CD4-positive, alpha-beta T cell treated with Interferon gamma for 1 hour (primary cell): ENCODE measurements at places on chromosomes 2 and 18.

DNA sequence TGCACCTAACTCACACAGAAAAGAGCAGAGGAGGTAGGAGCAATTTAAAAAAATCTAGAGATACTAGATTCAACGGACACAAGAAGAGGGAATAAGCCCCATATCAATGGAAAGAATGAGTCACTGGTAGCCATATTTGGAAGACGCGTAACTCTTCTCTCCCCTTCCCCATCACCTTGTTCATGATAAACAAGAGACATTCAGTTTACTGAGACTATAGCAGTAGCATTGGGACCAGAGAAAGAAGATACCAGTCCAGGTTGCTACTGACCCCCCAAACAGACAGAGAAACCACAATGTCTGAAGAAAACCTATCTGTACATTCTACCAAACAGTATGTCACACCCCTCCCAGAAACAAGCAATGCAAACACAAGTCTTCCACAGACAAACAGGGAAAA lies 81.1 kb downstream of the SLC66A3 start:
- DNase-seq = no peak

DNA sequence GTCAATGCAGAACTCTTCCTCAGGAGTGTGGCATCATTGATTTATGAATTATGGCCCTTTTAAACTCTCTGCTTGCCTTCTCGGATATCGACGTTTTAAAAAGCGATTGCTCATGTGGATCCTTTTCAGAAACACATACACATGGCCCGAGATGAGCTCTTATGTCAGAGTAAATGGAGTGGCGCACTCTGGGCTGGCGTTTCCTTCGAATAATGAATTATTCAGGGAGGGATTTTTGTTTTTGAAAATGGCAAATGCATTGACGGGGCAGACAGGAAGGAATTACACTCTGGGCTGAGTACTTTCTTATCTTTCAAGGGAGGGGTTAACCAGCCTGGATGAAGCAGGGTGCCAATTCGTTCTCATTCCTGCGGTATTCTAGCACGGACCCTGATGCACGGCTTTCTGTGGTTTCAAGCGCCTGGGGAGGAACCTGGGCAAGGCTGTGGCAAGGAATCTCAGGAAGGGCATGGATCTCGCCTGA lies 142.7 kb downstream of the PRKCE start:
- no peak for DNase-seq

DNA sequence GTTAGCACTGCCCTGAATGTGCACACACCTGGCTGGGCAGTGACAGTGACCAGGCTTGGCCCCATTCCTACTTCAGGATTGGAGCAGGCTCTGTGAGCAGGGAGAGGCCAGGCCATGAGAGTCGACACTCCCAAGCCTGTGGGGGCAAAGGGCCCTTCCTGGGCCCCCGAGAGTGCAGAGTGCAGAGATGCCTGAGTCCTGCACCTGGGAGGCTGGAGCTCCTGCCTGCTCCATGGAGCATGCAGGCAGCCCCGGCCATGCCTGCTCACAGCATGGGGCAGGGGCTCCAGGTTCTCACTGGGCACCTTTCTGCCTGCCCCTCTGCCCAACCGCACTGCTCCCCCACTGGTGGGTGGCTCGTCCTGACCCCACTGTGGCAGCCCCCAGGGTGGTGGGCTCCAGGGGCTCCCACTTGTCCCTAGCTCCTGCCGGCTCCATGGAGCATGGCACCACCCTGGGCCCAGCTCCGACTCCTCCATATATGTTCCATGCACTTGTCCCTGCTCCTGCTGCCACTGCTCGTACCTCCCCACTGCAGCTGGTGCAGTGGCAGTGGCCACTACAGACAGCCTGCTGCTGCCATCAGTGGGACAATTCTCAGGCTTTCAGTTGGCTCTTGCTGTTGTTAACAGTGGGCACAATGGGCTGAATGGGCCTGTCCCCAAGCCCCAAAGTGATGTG lies 282.0 kb downstream of the RPRM start:
- no peak for DNase-seq

- DNase-seq = no peak
These were observed 309.1 kb upstream of the MAP2 start for GRCh38 chr2:209114588-209115240.

GRCh38 chr2:83055376-83056010 lies 1403.6 kb downstream of the SUCLG1 start:
- DNase-seq = no peak

DNA sequence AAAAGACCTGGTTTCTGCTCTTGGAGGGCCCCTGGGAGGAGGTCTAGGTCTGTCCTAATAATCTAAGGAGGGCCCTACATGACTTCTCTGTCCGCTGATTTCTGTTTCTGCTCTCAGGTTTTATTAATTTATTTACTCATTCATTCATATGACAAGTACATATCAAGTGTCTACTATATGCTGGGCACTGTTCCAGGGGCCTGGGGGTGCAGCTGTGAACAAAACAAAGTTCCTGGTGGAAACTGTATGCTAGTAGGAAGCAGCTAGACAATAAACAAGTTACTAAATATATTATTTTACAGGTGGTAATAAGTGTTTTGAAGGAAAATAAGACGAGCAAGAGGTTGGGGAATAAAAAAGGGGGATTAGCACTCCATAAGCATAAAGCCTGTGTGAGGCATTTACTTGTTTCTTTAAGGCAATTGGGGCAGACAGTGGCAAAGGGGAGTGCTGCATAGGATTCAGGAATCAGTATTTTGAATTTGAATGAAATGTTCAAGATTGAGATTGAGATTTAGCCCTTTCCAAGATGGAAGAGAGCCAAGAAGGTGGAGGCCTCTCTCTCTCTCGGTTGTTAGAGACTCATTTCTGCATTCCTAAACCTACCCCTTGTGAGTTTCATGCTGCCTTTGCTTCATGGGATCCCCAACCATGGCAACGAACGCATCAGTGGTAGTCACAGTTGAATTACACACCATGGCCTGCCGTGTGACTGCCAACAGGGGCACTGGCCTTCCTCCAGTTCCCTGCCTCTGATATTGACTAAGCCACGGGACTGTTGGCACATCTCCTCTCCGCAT lies 28.3 kb downstream of the DRC1 start:
- DNase-seq = no peak

DNA sequence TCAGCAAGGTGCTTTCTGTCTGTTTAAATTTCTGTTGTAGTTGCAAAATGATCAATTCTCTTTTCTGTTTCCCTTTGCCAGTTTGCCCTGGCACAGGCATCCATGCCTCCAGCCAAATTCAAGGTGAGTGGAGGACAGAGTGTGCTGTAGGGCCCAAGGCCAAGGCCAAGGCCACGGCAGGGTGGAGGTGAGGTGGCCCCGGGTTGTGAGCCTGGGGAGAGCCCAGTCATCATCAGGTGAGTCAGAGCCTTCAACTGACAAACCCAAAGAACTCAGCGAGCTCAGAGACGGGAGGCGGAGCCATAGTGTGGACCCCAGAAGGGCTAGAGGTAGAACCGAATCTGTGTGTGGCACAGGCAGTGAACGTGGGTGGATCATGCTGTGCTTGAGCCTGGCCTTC lies 55.7 kb downstream of the BCL2L11 start:
- DNase-seq = no peak

DNA sequence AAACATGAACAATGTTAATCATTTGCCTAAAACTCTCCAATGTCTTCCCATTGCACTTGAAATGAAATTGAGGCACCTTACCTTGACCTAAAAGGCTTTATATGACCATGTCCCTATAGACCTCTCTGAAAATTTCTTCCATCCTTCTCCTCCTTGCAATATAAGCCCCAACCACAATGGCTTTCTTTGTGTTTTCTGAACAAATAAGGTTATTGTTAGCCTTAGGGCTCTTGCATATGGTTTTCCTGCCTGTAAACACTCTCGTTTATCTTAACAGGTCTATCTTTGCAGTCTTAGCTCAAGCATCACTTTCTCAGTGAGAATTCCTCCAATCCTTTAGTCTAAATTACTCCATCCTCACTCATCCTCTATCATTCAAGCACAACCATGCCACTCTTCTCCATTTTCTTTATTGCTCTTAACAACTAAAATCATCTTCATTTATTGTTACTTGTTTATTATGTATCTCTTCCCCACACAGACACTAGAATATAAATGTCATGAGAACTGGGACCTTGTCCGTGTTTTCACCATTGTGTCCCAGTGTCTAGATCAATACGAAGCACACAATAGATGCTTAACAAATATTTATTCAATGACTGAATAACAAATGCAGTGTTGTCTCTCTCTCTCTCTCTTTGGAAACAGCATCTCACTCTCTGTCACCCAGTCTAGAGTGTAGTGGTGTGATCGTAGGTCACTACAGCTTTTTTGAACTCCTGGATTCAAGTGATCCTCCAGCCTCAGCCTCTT lies 129.3 kb downstream of the RDH14 start:
- no peak for DNase-seq

DNA sequence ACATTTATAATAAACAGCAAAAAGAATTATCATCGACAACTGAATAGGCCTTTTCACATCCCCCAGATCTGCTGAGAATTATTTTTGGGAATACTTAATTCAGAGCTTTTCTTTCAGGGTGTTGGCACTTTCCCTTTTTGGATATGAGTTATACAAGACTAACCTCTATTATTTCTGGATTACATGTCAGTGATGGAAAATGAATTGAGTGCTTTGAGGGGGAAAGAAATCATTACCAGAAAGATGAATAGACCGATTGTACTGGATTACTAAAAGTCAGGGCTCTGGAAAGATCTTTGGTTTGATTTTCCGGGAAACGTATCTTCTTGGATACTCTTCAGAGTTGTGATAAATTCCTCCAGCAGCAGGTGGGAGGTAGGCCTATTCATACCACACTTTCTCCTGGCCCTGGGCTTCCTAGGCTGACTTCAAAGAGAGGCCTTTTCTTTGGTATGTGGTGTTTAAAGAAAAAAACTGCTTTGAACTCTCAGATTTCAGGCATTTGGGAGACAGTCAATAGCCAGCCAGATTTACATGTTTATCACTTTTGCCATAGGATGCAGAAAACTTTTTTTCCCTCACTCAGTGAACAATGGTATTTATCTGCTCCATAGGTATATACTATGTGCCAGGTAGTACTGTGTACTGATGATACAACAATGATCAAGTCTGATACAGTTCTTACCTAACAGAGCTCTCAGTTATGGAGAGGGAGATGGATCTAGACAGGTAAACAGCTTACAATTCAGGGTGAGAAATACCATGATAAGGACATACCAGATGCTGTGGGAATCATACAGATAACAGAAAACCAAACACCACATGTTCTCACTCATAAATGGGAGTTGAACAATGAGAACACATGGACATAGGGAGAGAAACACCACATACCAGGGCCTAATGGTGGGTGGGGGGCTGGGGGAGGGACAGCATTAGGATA lies 63.3 kb upstream of the ACTR3 start:
- DNase-seq = no peak

DNA sequence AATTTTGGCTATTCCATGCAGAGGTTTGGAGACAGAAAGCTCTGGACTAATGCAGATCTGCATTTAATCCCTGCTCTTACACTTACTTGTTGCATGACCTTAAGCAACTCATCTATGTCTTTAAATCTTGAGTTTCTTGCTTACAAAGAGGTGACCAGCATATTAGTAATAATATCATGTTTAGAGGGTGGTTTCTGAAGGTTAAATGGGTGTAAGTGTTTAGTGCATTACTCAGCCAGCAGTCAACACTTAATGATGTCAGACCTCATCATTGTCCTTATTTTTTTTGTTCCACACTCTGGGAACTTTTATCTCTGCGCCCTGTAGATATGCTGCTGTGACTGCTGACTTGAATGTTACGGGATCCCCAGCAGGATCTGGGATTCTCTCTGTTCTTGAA lies 1.7 kb downstream of the IL1RL1 start:
- DNase-seq = no peak

GRCh38 chr2:27871802-27872201 lies 18.4 kb downstream of the RBKS start:
- DNase-seq = no peak
